GM18507 (cell line): ENCODE measurements at places on chromosomes 2 and 18.
A peak's percentile ranks its signal among the peaks of the same experiment; 100 is the strongest.

- DNase-seq: no peak
Observed at GRCh38 chr18:75400366-75400765, 27.1 kb downstream of the SMIM21 start.

- no peak for DNase-seq
Observed at GRCh38 chr18:4063545-4063944, 391.6 kb downstream of the DLGAP1 start.

GRCh38 chr2:149739883-149740265 is 152.3 kb upstream of the MMADHC start:
- DNase-seq: no peak

GRCh38 chr2:289362-290089 is 1.6 kb upstream of the ALKAL2 start:
- no peak for DNase-seq

DNA sequence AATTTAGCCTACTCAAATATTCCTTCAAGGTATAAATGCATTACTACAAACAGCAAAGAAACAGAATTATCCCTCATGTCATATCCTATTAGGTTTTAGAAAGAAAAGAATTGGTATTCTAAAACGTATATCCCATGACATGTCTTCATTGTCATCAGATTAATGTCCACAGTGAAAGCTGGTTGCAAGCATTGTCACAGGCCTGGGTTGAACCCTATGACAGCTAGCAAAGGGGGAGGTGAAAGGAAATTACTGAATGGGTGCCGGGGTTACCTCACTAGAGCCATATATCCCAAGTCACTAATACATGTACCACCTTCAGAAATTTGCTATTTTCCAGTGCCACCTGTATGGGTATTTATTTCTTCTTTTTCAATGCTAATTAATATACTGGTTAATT is 1630.5 kb upstream of the NXPH2 start:
- DNase-seq: no peak

- DNase-seq: no peak
Observed at GRCh38 chr2:169781249-169782013, 17.2 kb upstream of the SSB start.

DNA sequence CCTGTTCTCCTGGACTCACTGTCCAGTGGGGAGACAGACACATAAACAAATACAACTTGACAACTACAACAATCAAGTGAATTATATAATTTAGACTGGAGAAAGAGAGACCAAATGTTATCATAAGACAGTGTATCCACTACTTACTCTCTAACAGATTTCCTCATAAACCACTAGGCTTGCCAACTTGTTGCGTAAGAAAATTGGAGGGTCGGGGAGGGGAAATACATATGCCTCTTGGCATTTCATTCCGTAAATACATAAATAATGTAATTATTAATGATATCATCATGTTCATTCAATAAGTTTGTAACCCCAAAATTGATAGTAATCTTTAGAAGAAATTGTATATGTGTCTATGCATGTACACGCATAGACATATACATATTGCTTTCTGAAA is 14.9 kb downstream of the RAB6D start:
- no peak for DNase-seq

GRCh38 chr2:105714141-105714540 is 30.6 kb upstream of the NCK2 start:
- DNase-seq: no peak

- no peak for DNase-seq
Observed at GRCh38 chr2:126658319-126658904, 2.5 kb downstream of the GYPC start.

GRCh38 chr2:169038338-169038757 is 7.2 kb upstream of the ABCB11 start:
- DNase-seq: peak; percentile 11

DNA sequence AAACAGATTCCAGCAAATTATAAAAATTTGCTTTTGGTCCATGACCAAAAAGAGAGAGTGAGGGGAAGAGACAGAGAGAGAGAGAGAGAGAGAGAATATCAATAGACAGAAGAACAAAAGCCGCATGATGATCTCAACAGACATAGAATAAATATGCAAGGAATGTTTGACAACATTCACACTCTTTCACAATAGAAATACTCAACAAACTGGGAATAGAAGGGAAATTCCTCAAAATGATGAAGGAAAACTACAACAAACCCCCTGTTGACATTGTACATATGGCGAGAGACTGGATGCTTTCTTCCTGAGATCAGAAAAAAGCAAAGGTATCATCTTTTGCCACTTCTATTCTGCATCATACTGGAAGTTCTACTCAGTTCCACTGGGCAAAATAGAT is 309.7 kb downstream of the RAD51AP2 start:
- DNase-seq: no peak

GRCh38 chr2:176493226-176493825 is 224.1 kb downstream of the MTX2 start:
- DNase-seq: no peak

DNA sequence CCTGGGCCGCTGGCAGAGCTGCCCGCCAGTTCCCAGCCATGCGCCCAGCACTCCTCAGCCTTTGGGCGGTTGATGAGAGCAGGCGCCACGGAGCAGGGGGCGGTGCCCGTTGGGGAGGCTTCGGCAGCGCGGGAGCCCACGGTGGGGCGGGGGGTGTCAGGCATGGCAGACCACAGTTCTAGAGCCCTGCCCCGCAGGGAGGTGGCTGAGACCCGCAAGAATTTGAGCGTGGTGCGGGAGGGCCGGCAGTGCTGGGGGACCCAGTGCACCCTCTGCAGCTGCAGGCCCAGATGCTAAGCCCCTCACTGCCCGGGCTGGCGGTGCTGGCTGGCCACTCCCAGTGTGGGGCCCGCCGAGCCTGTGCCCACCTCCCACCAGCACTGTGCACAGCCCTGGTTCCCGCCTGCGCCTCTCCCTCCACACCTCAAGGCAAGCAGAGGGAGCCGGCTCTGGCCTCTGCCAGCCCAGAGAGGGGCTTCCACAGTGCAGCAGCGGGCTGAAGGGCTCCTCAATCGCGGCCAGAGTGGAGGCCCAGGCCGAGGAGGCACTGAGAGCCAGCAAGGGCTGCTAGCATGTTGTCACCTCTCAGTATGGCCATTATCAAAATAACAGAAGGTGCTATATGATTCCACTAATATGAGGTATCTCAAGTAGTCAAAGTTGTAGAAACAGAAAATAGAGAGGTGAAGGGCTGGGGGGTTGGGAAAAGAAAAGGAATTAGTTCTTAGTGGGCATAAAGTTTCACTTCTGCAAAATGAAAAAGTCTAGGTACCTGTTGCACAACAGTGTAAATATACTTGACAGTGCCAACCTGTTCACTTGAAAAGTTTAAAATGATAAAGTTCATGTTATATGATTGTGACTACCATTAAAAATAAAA is 72.3 kb downstream of the SH3YL1 start:
- DNase-seq: no peak

DNA sequence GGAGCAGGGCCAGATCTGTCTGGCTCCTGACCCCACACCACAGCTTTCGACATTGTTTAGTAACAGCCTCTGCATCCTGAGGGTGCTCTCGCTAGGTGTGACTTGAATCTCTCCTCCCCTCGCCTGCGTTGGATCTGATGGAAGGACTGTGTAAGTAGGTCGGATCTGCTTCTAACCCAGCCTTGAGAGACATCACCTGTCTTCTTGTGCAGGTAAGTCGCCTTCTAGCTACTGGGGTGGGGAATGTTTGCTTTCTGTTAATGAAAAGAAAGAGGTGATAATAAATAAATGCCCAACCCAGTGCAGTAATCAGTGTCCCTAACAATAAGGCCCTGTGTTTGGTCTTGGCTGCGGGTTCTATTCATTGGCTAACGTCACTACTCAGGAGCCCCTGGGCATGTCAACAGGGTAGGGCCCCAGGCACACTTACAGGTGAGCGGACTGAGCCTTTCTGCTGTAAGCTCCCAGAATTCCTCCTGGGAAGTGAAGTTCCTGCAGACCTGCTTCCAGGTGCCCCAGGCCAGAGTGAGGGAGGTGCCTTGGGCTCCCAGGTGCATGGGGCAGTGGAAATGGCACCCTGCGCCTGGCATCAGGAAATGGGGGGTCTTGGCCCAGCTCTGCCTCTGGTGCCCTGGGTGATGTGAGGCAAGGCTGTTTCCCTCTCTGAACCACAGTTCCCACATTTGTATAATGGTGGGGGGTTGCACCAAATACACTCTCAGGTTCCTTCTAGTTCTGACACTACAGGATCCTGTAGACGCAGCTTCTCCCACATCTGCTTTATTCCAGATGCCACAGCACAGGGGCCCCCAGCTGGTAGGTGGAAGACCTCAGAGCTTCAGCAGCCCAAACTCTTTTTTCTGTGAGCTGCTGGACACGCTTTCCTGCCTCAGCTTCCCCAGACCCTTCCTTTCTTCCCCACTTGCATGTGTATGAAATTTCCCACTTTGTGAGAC is 11.2 kb upstream of the FOSL2 start:
- DNase-seq: no peak

DNA sequence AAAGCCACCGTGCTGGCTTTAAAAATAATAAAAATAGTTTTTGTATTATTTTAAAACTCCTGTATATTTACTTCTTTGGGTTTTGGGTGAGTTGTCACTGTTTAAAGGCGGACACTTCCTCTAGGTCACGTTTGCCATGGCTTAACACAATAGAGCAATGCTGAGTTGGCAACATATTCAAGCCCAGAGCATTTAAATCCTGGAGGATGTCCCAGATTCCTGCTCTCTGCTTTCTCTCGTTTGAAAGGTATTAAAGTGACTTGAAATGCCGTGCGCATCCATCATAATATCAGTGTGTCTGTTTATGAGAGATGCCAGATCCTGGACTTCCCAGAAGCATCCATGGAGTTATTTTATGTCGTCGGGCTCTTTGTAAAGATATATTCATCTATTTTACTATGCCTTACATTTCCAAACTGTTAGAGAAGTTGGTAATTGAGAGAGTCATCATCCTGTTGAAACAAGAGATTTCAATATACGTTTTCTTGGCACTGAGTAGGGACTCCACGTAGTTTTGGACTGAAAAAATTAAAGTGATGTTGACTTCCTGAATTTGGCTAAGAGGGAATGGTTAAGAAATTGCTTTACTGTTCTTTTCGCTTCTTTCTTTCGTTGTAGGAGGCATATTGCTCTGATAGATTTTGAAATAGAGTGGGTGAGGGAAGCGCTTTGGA is 150.6 kb downstream of the ZNF236 start:
- no peak for DNase-seq

DNA sequence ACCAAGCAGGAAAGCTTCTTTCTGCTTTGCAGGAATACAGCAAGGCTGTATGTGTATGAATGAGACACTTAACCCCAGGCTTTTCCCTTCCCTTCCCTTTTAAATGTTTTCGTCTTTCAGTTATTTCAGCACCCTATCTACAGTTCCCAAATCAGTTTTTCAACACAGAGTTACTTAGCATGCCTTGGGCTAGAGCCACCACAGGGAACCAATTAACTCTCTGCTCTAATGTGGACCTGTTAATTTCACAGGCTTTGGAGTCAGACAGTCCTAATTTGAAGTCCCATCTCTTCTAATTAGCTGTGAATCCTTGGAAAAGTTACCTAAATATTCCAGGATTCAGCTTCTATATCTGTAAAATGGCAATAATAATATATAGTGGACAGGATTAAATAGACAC is 89.2 kb upstream of the REG3A start:
- DNase-seq: no peak

DNA sequence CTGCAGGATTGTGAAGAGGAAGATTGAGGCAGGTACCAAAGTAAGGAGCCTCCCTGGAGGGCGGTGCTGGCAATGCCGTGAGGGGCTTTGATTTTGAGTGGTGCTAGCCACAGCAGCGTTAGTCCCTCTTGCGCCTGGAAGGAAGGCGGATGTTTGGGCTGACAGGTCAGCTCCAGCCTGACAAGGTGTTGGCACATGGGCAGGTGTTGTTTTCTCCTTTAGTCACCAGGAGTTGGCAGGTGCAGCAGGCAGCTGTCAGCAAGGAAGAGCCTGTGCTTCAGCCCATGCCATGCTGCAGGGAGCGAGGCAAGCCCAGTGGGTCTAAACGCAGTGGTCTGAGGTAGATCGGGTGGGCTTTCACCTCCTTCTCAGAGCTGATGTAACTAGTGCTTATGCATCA is 8.5 kb downstream of the SEC11C start:
- no peak for DNase-seq
